ENCODE measurements at places on chromosomes 12 and 14.

GRCh38 chr12:128353301-128353700, 86.3 kb downstream of the TMEM132C start:
- DNase-seq, result no peak

GRCh38 chr14:71086567-71086966, 179.3 kb downstream of the PCNX1 start:
- no peak for DNase-seq

- DNase-seq, result no peak
Observed at GRCh38 chr12:32509328-32510091, 110.2 kb downstream of the FGD4 start.

DNA sequence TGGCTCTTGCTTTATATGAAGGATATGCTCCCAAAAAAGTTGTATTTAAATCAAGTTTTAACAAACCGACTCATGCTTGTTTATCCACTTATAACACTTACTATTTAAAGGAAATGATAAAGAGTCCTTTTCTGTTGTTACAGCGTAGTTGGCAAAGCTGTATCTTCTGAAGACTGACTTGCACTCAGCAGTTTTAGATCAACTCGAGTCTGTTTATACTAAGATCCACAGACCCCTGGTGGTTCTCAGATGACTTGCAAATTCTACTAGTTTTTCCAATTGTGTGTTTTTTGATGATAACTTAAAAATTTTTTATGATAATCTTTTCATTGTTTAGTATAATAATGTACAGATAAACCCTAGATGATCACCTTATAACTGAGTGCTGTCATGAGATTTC, 475.8 kb downstream of the RGS6 start:
- DNase-seq, result no peak

GRCh38 chr14:68392393-68393141, 400.3 kb downstream of the ZFP36L1 start:
- DNase-seq, result no peak

GRCh38 chr12:79859646-79860045, 75.3 kb downstream of the PPP1R12A start:
- no peak for DNase-seq

GRCh38 chr12:94922561-94922960, 80.9 kb downstream of the NDUFA12 start:
- no peak for DNase-seq

- peak; percentile 92 for DNase-seq
Observed at GRCh38 chr14:95197551-95197950, 40.2 kb upstream of the DICER1 start.

GRCh38 chr12:9925705-9926393, 6.3 kb downstream of the CLEC2A start:
- peak; percentile 56 for DNase-seq

DNA sequence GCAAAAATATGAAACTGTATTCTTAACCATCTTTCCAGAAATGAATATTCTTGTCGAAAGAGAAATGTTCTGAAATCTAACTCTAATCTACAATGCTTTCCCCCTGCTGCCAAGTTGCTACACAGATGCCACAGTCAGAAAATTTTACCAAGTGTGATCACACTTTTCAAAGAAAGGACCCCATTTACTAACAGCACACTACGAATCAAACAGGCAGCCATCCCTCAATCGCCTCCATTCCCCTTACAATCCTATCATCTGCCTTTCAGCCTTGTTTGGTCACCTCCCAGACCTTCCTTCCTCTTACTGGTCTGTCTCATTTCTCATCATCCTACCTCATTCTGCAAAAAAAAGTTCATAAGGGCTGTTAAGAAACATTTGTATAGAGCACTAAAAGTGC, 190.1 kb downstream of the MED13L start:
- DNase-seq, result no peak

- DNase-seq, result peak; percentile 91
Observed at GRCh38 chr14:68140076-68140741, 320.6 kb downstream of the RAD51B start.

Measured in trophoblast cell (in vitro differentiated cells and primary cell).